ENCODE measurements at places on chromosomes 16 and 17.
A peak's percentile ranks its signal among the peaks of the same experiment; 100 is the strongest.

GRCh38 chr16:73743665-73744496, 552.7 kb upstream of the PSMD7 start:
- no peak for DNase-seq

DNA sequence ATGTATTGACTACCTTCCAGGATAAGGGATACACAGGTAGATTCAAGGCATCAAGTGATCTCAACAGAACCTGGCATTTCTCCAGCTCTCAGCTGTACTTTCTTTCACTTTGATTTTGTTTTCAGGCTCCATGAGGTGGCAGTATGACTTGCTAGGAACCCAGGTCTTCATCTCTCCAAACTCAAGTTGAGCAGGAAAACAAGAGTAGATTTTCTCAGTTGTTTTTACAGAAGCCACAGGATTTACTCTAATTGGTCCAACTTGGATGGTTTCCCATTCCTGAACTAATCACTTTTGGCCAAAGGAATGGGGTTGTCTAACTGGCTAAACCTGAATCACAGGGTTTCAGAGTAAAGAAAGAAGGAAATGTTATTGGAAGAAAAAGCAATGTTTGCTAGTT, 146.6 kb downstream of the TRIM37 start:
- DNase-seq, result peak; percentile 25

GRCh38 chr16:66509576-66509975, 40.3 kb downstream of the TK2 start:
- no peak for DNase-seq

- DNase-seq, result peak; percentile 27
Measured at GRCh38 chr16:67349172-67349571, 22.6 kb downstream of the LRRC36 start.

GRCh38 chr17:3003296-3004149, 59.9 kb downstream of the OR1D5 start:
- DNase-seq, result no peak
